ENCODE measurements at places on chromosomes 16 and 17. TPM values are rescaled to one million over a fixed set of nuclear protein-coding genes. Genes with fewer than 3 reads are reported as not detected.

The MYO15A gene
- 0.20 TPM for total RNA-seq

The TBKBP1 gene
- total RNA-seq = 10.9 TPM

The BRICD5 gene
- 1.2 TPM for total RNA-seq

The MAP2K4 gene
- total RNA-seq = 19.8 TPM

The OR3A1 gene
- total RNA-seq = not detected

The LGALS9B gene
- total RNA-seq = not detected

The KCNH4 gene
- total RNA-seq = 0.35 TPM

Measured in right atrium auricular region (tissue), 2 donors.